ENCODE measurements at places on chromosomes 16 and 17. TPM values are rescaled to one million over a fixed set of nuclear protein-coding genes. Genes with fewer than 3 reads are reported as not detected.

- no peak for DNase-seq
These were observed 22.7 kb downstream of the HAPSTR1 start for GRCh38 chr16:9114112-9114511.

GRCh38 chr16:85556456-85557082 is 56.6 kb upstream of the GSE1 start:
- DNase-seq: no peak

The TEX14 gene
- total RNA-seq: not detected

The KRTAP1-5 gene
- not detected for total RNA-seq

The OTOP2 gene
- not detected for total RNA-seq

All from renal cortical epithelial cell (primary cell).